ENCODE measurements at places on chromosomes 5 and 9. TPM values are rescaled to one million over a fixed set of nuclear protein-coding genes. Genes with fewer than 3 reads are reported as not detected.
A peak's percentile ranks its signal among the peaks of the same experiment; 100 is the strongest.

MSANTD3 gene
- 10.4 TPM for polyA plus RNA-seq

LCN1 gene
- not detected for polyA plus RNA-seq

SIT1 gene
- 71.7 TPM for polyA plus RNA-seq

BTNL3 gene
- 0.13 TPM for polyA plus RNA-seq

IFNA13 gene
- not detected for polyA plus RNA-seq

SMIM33 gene
- not detected for polyA plus RNA-seq

CHSY3 gene
- polyA plus RNA-seq, result 0.21 TPM

IL5 gene
- not detected for polyA plus RNA-seq

CCDC171 gene
- polyA plus RNA-seq, result 0.80 TPM

OLFML2A gene
- 3.2 TPM for polyA plus RNA-seq

- peak; percentile 78 for DNase-seq
Observed at GRCh38 chr5:90161414-90161813, 248.1 kb downstream of the CETN3 start.

DNA sequence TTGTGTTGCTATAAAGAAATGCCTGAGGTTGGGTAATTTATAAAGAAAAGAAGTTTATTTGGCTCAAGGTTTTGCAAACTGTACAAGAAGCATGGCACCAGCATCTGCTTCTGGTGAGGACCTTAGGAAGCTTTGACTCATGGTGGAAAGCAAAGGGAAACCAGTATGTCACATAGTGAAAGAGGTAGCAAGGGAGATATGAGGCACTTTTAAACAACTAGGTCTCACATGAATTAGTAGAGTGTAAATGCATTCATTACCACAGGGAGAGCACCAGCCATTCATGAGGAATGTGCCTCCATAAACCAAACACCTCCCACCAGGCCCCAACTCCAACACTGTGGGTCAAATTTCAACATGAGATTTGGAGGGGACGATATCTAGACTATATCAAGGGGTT, 40.8 kb downstream of the OR2Y1 start:
- no peak for DNase-seq

DNA sequence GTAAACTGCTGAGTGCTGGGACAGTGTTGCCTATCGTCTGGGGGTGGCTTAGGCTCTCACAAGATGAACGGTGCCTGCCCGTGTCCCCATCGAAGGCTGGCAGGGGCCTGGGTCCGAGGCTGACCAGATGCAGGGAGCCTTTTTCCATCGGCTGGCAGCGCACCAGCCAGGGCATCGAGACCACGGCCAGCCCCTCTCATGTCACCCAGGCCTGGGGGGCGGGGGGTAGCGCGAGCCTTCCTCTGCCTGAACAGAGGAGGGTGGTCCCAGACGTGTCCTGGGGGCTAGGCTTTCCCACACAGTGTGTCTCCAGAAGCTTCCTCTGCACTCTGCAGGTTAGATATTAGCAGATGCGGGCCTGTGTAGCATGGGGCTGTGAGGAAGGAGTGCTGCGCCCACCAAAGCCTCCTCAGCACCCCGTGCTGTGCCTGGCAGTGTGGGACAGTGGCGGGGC, 17.3 kb downstream of the FGD3 start:
- peak; percentile 89 for DNase-seq

DNA sequence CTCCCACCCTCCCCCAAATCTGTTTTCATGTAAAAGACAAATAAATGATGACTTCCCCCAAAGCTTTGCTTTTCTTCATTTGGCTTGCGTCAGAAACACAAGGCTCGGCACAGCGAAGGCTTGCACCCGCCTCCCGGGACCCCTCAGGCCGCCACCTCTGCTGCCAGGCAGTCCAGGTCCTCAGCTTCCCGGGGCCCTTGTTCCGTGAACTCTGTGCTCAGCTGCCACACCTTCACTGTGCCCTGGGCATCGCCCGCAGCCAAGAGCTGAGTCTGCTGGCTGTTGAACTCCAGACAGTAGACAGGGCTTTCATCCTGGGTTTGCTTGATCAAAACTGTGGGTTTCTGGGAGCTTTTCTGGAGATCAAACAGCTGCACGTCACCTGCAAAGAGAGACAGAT, 23.0 kb downstream of the DYNC2I2 start:
- no peak for DNase-seq

DNA sequence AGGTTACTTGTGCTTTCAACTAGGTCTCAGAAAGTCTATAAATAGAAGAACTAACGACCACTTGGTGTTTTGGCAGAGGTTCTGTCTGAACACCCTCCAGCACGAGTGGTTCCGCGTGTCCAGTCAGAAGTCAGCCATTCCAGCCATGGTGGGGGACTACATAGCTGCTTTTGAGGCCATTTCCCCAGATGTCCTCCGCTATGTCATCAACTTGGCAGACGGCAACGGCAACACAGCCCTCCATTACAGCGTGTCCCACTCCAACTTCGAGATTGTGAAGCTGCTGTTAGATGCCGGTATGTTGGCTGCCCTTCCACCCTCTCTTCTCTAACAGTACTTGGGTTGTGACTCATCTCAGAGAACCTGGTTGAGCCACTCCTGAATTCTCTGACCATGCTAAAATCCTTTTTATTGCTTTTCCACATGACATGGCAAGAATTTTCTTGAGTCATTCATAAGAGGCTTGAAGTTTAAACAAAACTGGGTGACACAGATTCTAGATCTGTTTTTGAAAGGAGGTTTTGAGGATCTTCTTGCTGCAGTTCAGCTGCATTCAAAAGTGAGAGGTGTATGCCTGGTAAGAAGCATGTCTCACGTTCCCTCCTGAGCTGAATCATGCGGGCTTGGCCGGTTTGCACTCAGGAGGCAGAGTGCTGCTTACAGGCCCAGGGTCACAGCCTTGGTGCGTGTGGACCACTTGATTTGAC, 103.1 kb upstream of the DMRT1 start:
- DNase-seq, result no peak

DNA sequence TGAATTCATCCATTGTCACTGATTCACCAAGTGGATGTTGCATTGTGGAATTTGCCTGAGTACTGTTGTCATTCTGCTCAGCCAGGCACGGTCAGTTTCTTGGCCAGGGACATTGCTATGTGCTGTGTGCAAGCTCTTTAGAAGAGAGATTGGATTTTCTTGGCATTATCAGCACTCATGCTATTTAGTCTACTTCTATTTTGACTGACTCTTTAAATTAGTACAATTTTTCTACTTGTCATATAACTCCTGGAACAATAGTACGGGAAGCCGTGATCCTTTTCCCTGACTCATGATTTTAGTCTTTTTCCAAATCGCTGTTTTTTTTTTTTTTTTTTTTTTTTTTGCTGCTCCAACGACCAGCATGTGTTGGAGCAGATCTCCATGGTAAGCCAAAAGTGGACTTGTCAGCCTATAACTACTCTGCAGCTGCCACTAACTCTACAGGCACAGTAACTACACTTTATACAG, 129.7 kb downstream of the CDC42SE2 start:
- no peak for DNase-seq

GRCh38 chr5:135069016-135069770, 35.2 kb upstream of the PITX1 start:
- DNase-seq, result peak; percentile 61

Data from spleen (tissue), 13 donors.